ENCODE measurements at places on chromosomes 7 and 10. TPM values are rescaled to one million over a fixed set of nuclear protein-coding genes. Genes with fewer than 3 reads are reported as not detected.

Gene VAX1
- not detected for total RNA-seq

Gene ADRA2A
- 0.10 TPM for total RNA-seq

Gene CTBP2
- total RNA-seq = 45.4 TPM

Gene GATAD1
- 15.9 TPM for total RNA-seq

Gene TLL2
- total RNA-seq = under 0.01 TPM

Gene CH25H
- 0.49 TPM for total RNA-seq

Gene CDHR1
- total RNA-seq = not detected

Gene ZKSCAN5
- total RNA-seq = 12.7 TPM

Gene GBF1
- total RNA-seq = 31.0 TPM

Gene PKD1L1
- 0.12 TPM for total RNA-seq

Gene HOXA9
- not detected for total RNA-seq

Gene SND1
- 148 TPM for total RNA-seq

Gene ZNF488
- 0.12 TPM for total RNA-seq

Gene ZNF239
- total RNA-seq = 2.2 TPM

Gene LSM5
- 86.7 TPM for total RNA-seq

Gene SLC16A9
- not detected for total RNA-seq

Gene NKX1-2
- total RNA-seq = not detected

Gene NSUN6
- total RNA-seq = 9.6 TPM

Gene C7orf57
- 1.4 TPM for total RNA-seq

Gene SPDYE6
- not detected for total RNA-seq

Gene ASB10
- total RNA-seq = not detected

Gene MAT1A
- total RNA-seq = not detected

Gene TSPAN33
- total RNA-seq = 2.1 TPM

Gene SKIDA1
- total RNA-seq = 0.48 TPM

Gene LRRC4
- total RNA-seq = not detected

Gene LHPP
- total RNA-seq = 9.4 TPM

Gene KCP
- under 0.01 TPM for total RNA-seq

Gene FERD3L
- not detected for total RNA-seq

Gene GPR37
- 0.20 TPM for total RNA-seq

Gene PON1
- total RNA-seq = not detected

Gene SHH
- not detected for total RNA-seq

Gene LRRD1
- not detected for total RNA-seq

Gene SGPL1
- total RNA-seq = 14.1 TPM

Gene FLNC
- 11.2 TPM for total RNA-seq

Gene POU6F2
- not detected for total RNA-seq

Gene ATRNL1
- 0.12 TPM for total RNA-seq

Gene GIMAP8
- 0.12 TPM for total RNA-seq

Gene CYP2E1
- total RNA-seq = not detected

Gene GNG11
- total RNA-seq = 265 TPM

Gene PRLHR
- not detected for total RNA-seq

Gene SPDYE2B
- total RNA-seq = not detected

Gene PPP1R3C
- total RNA-seq = not detected

Gene RAB18
- 54.5 TPM for total RNA-seq

Gene NOLC1
- 41.1 TPM for total RNA-seq

Gene AKR1B15
- total RNA-seq = 2.6 TPM

Gene GIMAP2
- 9.1 TPM for total RNA-seq

Gene DKK1
- total RNA-seq = 7.3 TPM

Data from RPMI7951 (cell line).